ENCODE measurements at places on chromosomes 4 and X. TPM values are rescaled to one million over a fixed set of nuclear protein-coding genes. Genes with fewer than 3 reads are reported as not detected.

PRPS1 gene
- total RNA-seq: 30.0 TPM

HPF1 gene
- 14.9 TPM for total RNA-seq

DMD gene
- total RNA-seq: 47.2 TPM

SOD3 gene
- 3.8 TPM for total RNA-seq

PCDH7 gene
- 19.1 TPM for total RNA-seq

TTC29 gene
- not detected for total RNA-seq

MXRA5 gene
- not detected for total RNA-seq

- H3K4me3 ChIP-seq: no peak overlapping the region
- DNase-seq: peak; percentile 54
- peaks cover 23% of the 10 kb centered on the region for H3K4me1 ChIP-seq
- no peaks in the 10 kb centered on the region for H3K36me3 ChIP-seq
- no peaks in the 10 kb centered on the region for H3K27me3 ChIP-seq
Measured at GRCh38 chr4:40719008-40719623, 30.6 kb upstream of the NSUN7 start.

GRCh38 chrX:39907964-39908661 is 189.6 kb downstream of the BCOR start:
- H3K36me3 ChIP-seq: no peaks in the 10 kb centered on the region
- H3K4me3 ChIP-seq: no peak overlapping the region
- peaks cover 16% of the 10 kb centered on the region for H3K4me1 ChIP-seq
- peak overlapping the region; percentile 99 for H3K27ac ChIP-seq
- no peaks in the 10 kb centered on the region for H3K27me3 ChIP-seq

DNA sequence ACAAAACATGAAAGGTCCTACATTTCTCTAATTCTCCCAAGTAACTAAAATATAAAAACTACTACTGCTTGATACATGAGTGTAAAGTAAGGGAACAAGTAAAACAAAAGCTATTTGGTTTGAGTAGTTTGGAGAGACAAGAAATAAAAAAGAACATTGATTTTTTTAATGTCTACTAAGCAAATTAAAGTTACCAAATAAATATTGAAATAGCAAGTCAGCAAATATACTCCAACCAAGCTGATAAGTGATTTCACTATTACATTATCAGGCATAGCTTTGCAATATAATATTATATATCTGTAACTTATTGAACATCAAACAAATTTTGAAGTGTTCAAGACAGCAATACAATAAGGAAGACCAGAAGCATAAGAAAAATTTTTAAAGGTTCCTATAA is 60.3 kb downstream of the LCORL start:
- H3K27ac ChIP-seq: no peak overlapping the region
- H3K36me3 ChIP-seq: no peaks in the 10 kb centered on the region
- DNase-seq: no peak
- H3K4me3 ChIP-seq: no peak overlapping the region
- H3K27me3 ChIP-seq: no peaks in the 10 kb centered on the region

GRCh38 chr4:2220016-2220630 is 21.8 kb downstream of the HAUS3 start:
- no peaks in the 10 kb centered on the region for H3K4me1 ChIP-seq
- no peak overlapping the region for H3K27ac ChIP-seq
- H3K27me3 ChIP-seq: no peaks in the 10 kb centered on the region
- DNase-seq: peak; percentile 79

GRCh38 chrX:119410027-119410819 is 11.1 kb downstream of the SLC25A43 start:
- no peaks in the 10 kb centered on the region for H3K27me3 ChIP-seq
- no peaks in the 10 kb centered on the region for H3K36me3 ChIP-seq
- DNase-seq: peak; percentile 83
- H3K27ac ChIP-seq: peak overlapping the region; percentile 87
- H3K4me1 ChIP-seq: peaks cover 21% of the 10 kb centered on the region

DNA sequence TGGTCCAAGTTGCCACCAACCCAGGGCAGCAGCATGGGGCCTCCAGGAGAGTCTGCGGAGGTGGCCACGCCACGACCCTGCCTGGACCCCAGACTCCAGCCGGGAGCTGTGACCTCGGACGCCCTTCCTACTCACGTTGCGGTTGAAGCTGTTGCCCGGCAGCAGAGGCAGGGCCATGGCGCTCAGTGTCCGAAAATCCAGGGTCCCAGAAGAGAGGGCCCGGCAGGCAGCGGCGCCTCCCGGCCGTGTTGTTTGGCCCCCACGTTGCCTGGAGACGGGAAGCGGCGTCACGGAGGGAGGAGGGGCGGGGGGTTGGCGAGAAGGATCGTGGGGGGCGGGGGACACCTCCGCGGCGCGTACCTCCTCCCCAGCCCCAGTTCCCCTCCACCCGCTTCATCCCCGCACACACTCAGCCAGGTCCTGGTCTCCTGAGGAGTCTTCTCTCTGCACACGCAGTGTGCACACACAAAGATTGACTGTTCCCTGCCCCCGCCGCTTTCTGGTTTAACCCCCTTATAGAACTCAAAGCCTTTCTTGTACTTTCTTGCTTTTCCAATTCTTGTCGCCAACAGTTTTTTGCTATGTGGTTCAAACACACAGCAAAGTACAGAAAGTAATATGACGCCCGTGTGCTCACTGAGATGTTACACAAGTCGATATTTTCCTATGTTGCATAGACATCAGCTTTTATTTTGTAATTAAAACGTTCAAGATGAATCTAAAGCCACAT is at the start of gene EFHC2:
EFHC2 (minus strand) TSS at position 261 of the 730 bp plus-strand sequence; CDS start at position 177, 84 bp downstream.
- no peaks in the 10 kb centered on the region for H3K36me3 ChIP-seq
- H3K27me3 ChIP-seq: no peaks in the 10 kb centered on the region
- H3K4me3 ChIP-seq: no peak within 1 kb of the TSS
- DNase-seq: no peak

DNA sequence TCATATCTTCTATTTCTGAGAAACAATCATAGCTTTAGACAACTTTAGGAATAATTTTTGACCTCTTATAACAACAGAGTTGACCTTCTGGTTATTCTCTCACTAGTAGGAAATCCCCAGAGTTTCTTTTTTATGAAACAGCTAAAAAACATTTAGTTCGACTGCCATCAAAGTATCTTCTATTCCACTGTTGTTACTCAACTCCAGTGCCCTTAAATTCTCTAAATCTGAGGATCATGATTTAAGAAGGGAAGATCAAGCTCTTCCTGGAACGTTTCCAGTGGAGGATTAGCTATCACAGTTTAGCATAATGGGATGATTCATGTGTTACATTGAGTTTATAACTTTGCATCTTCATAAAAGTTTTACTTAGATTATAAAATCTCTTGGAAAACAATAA is 134.9 kb upstream of the VEGFC start:
- H3K4me1 ChIP-seq: no peaks in the 10 kb centered on the region
- DNase-seq: no peak
- no peaks in the 10 kb centered on the region for H3K36me3 ChIP-seq
- H3K27ac ChIP-seq: no peak overlapping the region

GRCh38 chr4:111281219-111281618 is 658.3 kb upstream of the PITX2 start:
- no peaks in the 10 kb centered on the region for H3K4me1 ChIP-seq
- H3K27ac ChIP-seq: no peak overlapping the region
- DNase-seq: no peak
- H3K27me3 ChIP-seq: no peaks in the 10 kb centered on the region

DNA sequence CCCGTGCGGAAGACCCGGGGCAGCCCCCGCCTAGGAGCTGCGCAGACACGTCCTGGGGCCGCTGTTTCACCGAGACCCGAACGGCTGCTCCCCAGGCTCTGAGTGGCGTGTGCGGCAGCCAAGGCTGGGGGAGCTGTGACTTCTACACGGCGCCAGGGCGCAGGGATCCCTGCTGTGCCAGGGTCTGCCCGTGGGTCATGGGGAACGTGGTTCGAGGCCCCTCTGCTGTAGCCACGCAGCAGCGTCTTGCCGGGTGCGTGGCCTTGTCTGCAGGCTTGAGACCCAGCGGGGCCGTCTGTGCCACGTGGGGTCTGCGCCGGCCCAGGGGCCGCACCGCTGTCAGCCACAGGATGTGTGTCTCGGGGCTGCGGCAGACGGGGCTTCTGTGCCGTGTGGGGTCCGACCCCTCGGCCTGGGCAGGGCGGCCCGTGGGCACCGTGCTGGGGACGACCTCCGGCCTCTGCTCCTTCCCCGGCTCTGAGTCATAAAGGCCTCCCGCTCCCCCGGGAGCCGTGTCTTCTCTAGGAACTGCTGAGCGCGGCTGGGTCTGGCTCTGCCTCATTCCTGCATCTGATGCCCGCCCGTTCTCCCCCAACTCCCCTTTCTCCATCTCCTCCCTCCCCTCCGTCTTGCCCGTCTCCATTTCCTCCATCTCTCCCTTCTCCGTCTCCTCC is 12.7 kb upstream of the GTPBP6 start:
- DNase-seq: no peak
- no peaks in the 10 kb centered on the region for H3K4me1 ChIP-seq
- no peak overlapping the region for H3K27ac ChIP-seq
- no peaks in the 10 kb centered on the region for H3K27me3 ChIP-seq

DNA sequence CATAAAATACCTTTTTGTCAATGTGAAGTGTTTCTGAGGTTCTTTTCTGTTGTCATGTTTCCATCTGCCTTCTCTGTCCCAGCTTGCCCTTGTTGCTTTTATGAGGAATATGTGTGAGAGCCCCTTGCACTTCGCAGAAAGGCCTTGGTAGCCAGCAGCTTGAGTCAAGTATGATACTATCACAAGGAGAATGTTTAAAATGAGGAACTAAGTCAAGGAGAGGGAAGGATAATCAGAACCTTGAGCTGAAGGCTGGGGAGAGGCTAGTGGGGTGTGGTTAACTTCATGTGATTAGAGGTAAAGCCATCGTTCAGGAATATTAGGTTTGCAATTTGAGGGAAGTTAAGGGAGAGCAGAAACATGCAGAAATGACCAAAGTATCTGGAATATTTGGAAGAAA is 12.7 kb downstream of the PGK1 start:
- H3K4me3 ChIP-seq: no peak overlapping the region
- H3K27me3 ChIP-seq: no peaks in the 10 kb centered on the region
- H3K36me3 ChIP-seq: peaks cover 3% of the 10 kb centered on the region
- H3K27ac ChIP-seq: no peak overlapping the region
- DNase-seq: no peak

- no peak overlapping the region for H3K4me3 ChIP-seq
- no peaks in the 10 kb centered on the region for H3K4me1 ChIP-seq
- no peak for DNase-seq
- H3K27ac ChIP-seq: peak overlapping the region; percentile 3
- H3K36me3 ChIP-seq: no peaks in the 10 kb centered on the region
Measured at GRCh38 chrX:15059474-15059873, 186.3 kb downstream of the MOSPD2 start.

- H3K27ac ChIP-seq: no peak overlapping the region
- H3K36me3 ChIP-seq: no peaks in the 10 kb centered on the region
- H3K4me3 ChIP-seq: no peak overlapping the region
- no peaks in the 10 kb centered on the region for H3K4me1 ChIP-seq
- no peaks in the 10 kb centered on the region for H3K27me3 ChIP-seq
- DNase-seq: no peak
Measured at GRCh38 chrX:69185141-69185540, 19.9 kb upstream of the PJA1 start.

GRCh38 chrX:135429429-135429828 is 7.7 kb downstream of the SMIM10L2A start:
- no peaks in the 10 kb centered on the region for H3K4me1 ChIP-seq
- H3K4me3 ChIP-seq: no peak overlapping the region

DNA sequence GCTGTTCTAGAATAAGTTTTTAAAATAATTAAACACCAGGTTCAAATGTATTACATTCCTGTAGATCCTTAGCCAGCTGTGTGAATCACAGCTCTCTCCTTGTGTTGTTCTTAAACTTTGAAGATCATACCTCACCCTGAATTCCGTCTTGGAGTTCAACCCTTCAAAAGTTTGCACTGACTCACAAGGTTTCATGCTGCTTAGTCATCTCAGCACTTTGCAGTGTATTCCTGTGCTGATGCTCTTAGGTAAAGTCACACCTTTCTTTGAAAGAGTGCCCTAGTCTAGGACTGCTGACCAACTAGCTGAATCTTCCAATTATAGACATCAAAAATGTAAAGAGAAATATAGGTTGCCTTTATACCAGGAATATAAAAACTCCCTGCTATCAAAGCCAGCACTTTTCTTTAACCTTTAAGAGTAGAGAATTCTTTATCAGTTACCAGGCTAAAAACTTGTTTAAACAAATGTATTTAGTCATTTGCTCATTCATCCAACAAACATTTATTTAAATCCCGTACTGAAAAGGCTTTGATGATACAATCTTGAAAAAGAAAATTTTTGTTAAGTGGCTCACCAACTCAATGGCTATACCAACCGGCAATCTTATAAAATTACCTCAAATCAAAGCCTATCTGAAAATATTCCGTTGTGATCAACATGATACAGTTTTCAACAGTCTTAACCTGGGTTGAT is 169.7 kb downstream of the RAP1GDS1 start:
- no peaks in the 10 kb centered on the region for H3K4me1 ChIP-seq
- H3K27me3 ChIP-seq: no peaks in the 10 kb centered on the region
- no peak for DNase-seq
- H3K36me3 ChIP-seq: no peaks in the 10 kb centered on the region

GRCh38 chr4:127165971-127166370 is 466.8 kb upstream of the INTU start:
- no peak overlapping the region for H3K27ac ChIP-seq
- no peak for DNase-seq

- H3K4me3 ChIP-seq: no peak overlapping the region
- no peaks in the 10 kb centered on the region for H3K27me3 ChIP-seq
- no peak for DNase-seq
- H3K36me3 ChIP-seq: no peaks in the 10 kb centered on the region
Measured at GRCh38 chr4:80112236-80112635, 39.2 kb upstream of the ANTXR2 start.

GRCh38 chr4:3612281-3612680 is 80.1 kb upstream of the LRPAP1 start:
- H3K27ac ChIP-seq: no peak overlapping the region
- H3K4me3 ChIP-seq: no peak overlapping the region
- no peaks in the 10 kb centered on the region for H3K4me1 ChIP-seq
- H3K27me3 ChIP-seq: no peaks in the 10 kb centered on the region
- no peaks in the 10 kb centered on the region for H3K36me3 ChIP-seq
- no peak for DNase-seq

DNA sequence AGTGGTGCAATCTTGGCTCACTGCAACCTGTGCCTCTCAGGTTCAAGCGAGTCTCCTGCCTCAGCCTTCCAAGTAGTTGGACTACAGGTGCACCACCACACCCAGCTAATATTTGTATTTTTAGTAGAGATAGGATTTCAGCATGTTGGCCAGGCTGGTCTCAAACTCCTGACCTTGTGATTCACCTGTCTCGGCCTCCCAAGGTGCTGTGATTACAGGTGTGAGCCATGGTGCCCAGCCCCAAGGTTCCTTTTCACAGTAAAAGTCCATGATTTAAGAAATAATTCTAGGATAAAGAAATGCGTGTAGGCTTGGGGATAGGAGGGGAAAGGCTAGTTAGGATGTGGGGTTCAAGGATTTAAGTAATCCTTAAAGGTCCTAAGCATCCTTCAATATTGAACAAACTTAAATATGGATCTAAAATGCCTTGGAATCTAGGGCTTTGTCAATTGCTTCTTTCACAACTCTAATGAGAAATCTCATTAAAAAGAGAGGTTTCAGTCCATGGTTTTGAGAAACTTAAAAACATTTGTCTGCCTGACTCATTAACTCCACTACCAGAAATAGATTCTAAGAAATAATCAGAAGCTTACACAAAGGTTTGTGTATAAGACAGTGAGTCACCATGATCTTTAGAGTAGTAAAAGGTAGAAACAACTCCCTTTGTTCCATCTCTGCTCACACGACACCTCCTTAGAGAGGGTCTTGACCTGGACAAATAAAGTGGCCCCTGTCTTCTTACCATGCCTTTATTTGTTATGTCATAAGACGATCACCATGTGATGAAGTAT is 203.2 kb downstream of the PTTG2 start:
- H3K4me3 ChIP-seq: no peak overlapping the region
- no peaks in the 10 kb centered on the region for H3K27me3 ChIP-seq
- no peaks in the 10 kb centered on the region for H3K36me3 ChIP-seq
- H3K27ac ChIP-seq: no peak overlapping the region
- DNase-seq: no peak

- H3K4me1 ChIP-seq: no peaks in the 10 kb centered on the region
- no peaks in the 10 kb centered on the region for H3K36me3 ChIP-seq
- no peaks in the 10 kb centered on the region for H3K27me3 ChIP-seq
- no peak overlapping the region for H3K27ac ChIP-seq
- no peak for DNase-seq
Measured at GRCh38 chr4:160251522-160252170, 1148.8 kb downstream of the RAPGEF2 start.
